ENCODE measurements at places on chromosomes 6 and 20. TPM values are rescaled to one million over a fixed set of nuclear protein-coding genes. Genes with fewer than 3 reads are reported as not detected.

Gene C6orf15
- not detected for total RNA-seq

Gene KHDRBS2
- 19.7 TPM for total RNA-seq

Gene RAB44
- total RNA-seq = not detected

Gene MUCL3
- not detected for total RNA-seq

Gene FAM83D
- 4.9 TPM for total RNA-seq

Gene TGM3
- not detected for total RNA-seq

Gene SYCP2L
- 20.5 TPM for total RNA-seq

Gene TFAP2D
- not detected for total RNA-seq

- no peak for DNase-seq
Observed at GRCh38 chr6:88650029-88650619, 313.3 kb downstream of the RNGTT start.

GRCh38 chr20:62671765-62672164, 29.5 kb downstream of the SLCO4A1 start:
- DNase-seq = no peak

GRCh38 chr20:17928211-17928611, 40.4 kb downstream of the SNX5 start:
- DNase-seq = no peak

DNA sequence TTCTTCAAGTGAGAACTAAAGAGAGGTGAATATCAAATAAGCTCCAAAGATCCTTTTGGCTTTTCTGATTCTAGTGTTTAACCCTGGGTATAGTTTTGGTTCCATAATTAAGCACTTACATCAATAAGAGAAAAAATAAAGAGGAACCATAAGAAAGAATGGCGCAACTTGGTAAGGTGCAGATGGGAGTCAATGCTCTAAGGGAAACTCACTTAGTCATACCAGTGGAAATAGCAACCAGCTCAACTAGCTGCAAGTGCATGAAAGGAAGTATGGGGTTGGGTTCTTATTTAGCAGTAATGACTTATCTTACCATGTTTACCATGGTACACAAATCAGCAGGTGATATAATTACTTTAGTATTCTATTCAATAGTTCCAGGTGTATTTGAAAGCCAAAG, 296.5 kb upstream of the RUNX2 start:
- no peak for DNase-seq

- peak; percentile 86 for DNase-seq
Observed at GRCh38 chr6:163413345-163414116, 987 bp upstream of the QKI start.

DNA sequence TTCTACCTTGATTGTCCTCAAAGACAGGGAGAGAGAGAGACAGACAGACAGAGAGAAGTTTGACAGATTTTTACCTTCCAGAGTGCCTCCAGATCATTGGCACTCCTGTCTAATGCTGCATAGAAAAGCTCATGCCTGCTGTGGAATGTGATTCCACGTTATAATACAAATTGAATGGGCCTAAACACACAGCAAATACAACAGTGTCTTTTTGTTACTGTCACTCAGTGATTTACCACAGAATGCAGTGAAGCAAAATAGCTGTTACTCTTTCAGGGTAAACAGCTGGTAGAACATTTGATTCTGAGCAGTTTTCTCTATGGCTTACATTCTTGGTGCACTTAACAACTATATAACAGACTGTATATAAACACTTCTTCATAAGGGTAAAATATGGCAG, 558.7 kb downstream of the LMBRD1 start:
- DNase-seq = no peak

DNA sequence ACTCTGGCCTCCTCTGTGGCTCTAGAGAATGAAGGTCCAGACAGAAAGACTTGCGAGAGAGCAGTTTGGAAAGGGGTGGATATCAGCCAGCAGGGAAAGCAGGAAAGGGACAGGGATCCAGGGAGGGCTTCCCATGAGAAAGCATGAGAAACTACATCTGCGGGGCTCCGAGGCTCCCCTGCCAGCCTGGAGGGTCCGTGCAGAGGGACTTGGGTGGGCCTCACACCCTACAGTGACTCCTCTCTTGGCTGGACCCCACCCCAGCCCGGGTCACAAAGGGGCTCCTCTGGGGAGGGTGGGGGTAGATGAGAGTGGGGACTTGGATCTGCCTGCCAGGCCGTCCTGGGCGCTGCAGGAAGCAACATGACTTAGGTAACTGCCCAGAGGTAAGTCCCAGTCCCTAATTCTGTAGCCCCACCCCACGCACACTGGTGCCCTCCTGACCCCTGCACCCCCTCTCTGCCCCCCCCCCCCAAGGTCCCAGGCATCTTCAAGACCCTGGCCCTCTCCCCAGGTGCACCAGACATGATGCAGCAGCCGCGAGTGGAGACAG, at the start of gene TMEM239:
TMEM239 (plus strand) TSS at position 335 of the 553 bp plus-strand sequence; CDS start at position 526, 191 bp downstream.
- no peak for DNase-seq

- DNase-seq = no peak
Observed at GRCh38 chr6:144417681-144418080, 132.5 kb downstream of the UTRN start.

DNA sequence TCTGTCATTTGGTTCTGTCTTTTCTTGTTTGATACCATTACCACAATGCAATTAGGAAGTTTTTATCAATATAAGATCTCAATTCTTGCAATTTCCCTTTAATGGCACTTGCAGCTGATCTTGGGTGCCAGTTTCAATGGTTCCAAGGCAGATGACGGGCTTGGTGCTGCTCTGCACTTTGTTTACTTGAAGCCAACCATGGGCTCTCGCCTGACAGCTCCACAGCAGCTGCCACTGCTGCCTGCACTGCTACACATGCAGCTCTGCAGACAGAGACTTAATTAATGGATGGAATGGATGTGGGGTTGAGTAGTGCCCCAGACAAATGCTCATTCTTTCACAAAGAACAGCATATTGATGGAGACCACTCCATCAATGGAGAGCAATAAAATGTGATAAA, 1024.3 kb upstream of the EPHA7 start:
- no peak for DNase-seq

DNA sequence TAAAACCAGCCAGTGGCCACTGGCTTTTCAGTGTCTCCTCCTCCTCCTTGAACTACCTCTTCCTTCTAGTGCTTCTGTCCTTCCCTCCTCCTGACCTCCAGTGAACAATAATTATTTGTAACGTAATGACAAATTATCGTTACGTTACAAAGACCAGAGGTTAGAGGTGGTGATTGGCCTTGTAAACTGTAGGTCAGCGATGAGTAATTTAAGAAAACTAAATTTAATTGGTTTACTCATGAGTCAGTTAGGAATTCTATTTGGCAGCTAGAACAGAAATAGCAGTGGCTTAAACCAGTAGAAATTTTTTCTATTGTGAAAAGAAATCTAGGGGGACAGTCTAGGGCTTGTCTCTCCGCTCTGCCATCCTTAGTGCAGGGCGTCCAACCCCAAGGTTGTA, 38.8 kb downstream of the PPARD start:
- DNase-seq = no peak

GRCh38 chr6:170366248-170366960, 59.8 kb downstream of the FAM120B start:
- DNase-seq = no peak

GRCh38 chr20:32534661-32535240, 50.4 kb downstream of the NOL4L start:
- DNase-seq = no peak

DNA sequence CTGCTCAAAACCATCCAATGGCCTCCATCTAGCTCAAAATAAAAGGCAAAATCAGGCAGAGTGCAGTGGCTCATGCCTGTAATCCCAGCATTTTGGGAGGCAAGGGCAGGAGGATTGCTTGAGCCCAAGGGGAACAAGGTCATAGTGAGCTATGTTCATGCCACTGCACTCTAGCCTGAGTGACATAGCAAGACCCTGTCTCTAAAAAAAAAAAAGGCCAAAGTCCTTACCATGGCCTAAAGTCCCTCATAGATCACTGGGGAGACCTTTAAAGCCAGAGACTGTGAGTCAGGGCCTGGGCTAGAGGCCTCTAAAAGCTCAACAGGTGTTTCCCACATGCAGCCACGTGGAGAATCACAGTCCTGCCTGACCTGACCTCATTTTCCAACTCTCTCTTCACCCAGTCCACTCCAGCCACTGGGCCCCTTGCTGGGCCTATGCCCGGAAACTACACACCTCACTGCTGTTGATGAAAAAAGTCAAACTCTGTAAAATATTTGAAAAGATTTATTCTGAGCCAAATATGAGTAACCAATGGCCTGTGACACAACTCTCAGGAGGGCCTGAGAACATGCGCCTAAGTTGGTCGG, 28.2 kb upstream of the TAB2 start:
- no peak for DNase-seq

GRCh38 chr6:56567501-56567900, 75.2 kb downstream of the DST start:
- DNase-seq = no peak

GRCh38 chr6:136086686-136087085, 163.4 kb downstream of the MTFR2 start:
- DNase-seq = no peak

DNA sequence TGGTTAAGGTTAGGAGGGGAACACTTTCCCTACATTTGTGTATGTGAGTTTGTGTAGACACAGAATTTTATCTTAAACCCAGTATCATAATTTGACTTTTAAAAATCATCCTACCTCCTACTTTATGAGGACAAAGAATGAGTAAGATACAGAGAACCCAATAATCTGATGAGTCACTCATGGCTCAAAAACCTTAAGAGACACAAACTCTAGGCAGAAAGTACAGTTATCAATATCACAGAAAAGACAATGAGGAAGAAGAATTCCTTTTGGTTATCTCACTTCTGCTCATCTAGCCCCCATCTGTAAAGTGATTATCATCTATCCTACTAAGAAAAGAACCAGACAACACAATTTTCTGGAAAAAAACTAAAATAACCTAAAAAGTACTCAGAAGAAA, 87.7 kb downstream of the EPB41L2 start:
- no peak for DNase-seq

GRCh38 chr6:106145741-106146227, 59.6 kb downstream of the PRDM1 start:
- DNase-seq = no peak

DNA sequence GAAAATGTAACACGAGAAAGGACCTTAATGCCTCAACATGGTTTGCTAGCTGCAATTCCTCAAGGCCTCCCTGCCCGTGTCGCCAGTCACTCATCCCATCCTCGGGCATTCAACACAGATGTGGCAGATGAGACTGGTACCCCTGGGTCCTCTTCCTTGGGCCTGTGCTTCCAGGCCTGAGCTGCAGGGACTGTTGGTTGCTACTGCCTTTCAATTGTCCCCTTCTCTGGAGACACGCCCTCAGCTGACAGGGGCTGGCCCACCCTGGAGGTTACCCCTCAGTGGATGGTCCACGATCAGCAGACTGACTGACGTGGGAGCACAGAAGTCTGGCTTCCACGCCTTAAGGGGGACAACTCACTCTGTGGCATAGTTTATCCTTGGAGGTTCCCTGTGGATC, 495.1 kb upstream of the CHD6 start:
- no peak for DNase-seq

DNA sequence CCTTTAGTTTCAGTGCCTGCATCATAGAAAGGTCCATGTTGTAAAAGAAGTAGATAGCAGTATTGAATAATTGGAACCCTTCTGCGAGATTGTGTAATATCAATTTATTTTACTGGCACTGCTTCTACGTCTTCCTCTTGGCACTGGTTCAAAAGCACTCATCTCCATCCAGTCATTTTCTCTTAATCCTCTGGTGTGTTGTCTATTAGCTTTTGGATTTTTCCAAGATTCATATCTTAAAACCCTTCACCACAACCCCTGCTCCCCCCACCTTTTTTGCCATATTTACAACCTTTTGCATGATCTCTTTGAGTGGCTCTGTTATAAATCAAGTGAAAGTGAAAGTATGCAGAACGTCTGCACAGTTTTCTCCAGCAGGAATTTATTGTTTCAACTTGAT, 76.6 kb upstream of the HSF2 start:
- DNase-seq = no peak

DNA sequence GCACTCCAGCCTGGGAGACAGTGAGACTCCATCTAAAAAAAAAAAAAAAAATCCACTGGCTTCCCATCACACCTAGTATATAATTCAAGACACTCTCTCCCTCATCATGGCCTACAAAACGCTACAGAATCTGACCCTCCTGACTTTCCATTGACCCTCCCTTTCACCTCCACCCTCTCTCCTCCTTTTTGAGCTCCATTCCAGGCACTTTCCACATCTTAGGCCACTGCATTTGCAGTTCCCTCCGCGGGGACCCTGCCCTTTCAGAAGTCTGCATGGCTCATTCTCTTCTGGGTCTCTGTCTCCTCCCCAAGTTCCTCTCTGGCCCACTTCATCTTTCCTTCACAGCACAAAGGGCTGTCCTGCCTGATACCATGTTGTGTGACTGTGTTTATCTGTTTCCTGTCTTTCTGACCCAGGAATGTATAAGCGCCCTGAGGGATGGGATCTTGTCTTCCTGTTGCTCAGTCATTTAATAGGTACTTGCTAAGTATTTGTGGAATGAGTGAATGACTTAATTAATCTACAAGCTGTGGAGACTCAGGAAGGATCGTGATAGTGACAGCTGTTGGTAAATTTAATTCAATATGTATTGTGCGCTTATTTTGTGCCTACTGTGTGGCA, 35.2 kb downstream of the NCR2 start:
- no peak for DNase-seq

- no peak for DNase-seq
Observed at GRCh38 chr20:36320261-36320897, 14.2 kb downstream of the DLGAP4 start.

- peak; percentile 67 for DNase-seq
Observed at GRCh38 chr6:151239603-151240035, at the start of gene AKAP12. TSS of gene AKAP12 (plus strand) at chr6:151239967. CDS start at chr6:151240563, 596 bp downstream.

DNA sequence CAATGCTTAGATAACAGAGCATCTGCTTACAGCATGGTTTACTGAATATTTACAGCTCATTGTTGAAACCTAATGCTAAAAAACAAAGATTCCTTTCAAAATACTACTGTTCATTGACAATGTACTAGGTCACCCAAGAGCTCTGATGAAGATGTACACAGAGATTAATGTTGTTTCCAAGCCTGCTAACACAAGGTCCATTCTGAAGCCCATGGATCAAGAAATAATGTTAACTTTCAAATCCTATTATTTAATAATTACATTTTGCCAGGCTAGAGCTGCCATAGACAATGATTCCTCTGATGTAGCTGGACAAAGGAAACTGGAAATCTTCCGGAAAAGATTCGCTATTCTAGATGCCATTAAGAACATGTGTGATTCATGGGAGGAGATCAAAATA, 355.6 kb downstream of the TENT5A start:
- no peak for DNase-seq

- no peak for DNase-seq
Observed at GRCh38 chr6:15352845-15353244, 107.0 kb downstream of the JARID2 start.

DNA sequence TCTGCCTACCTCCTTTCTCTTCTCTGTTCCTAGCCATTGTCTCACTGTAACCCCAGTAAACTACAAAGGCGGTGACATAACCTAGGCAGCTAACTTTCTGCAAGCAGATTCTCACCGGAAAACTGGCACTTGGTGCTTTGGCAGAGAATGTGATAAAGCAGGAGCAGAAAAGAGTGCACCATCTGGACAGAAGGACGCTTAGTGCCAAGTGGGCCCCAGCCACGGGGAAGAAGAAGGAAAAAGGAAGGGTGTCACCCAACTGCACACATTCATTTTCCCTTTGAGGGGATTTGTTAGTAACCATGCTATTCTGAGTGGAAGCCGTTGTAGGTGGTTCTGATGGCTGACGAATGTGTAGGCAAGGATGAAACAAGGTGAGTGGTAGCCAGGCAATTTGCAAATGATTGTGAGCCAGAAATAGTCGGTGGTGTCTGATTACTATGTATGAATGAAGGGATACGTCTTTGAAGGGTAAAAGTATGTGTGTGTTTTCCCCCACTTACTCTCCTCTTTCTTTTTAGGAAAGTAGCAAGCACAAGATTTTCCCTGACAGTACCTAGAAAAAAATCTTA, 148.3 kb upstream of the STXBP5 start:
- DNase-seq = no peak

All from glutamatergic neuron (in vitro differentiated cells).